NCI-H1092 (cell line): ENCODE measurements at places on chromosomes 6 and 20.
A peak's percentile ranks its signal among the peaks of the same experiment; 100 is the strongest.

DNA sequence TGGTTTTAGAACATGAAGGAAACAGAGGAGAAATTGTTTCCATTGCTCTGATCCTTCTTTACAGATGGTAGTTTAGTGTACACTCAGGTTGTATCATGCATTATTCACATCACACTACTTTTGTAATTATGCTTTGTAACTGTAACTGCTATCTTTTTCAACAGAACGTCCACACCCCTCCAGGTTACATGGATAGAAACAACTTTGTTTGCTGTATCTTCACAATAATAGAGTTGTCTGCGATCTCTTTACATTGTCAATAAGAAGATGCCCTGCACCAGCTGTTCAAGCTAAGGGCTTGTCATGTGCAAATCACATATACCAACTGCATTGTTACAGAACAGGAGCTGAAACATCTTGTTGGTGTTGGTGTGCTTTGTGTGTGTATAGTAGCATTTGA lies 67.9 kb upstream of the MAP7 start:
- no peak for DNase-seq

- DNase-seq = no peak
Observed at GRCh38 chr6:105886814-105887544, 199.2 kb upstream of the PRDM1 start.

GRCh38 chr6:81476881-81477280 lies 275.6 kb downstream of the TENT5A start:
- DNase-seq = no peak

- DNase-seq = no peak
Observed at GRCh38 chr6:107977283-107977682, 19.3 kb upstream of the SEC63 start.

DNA sequence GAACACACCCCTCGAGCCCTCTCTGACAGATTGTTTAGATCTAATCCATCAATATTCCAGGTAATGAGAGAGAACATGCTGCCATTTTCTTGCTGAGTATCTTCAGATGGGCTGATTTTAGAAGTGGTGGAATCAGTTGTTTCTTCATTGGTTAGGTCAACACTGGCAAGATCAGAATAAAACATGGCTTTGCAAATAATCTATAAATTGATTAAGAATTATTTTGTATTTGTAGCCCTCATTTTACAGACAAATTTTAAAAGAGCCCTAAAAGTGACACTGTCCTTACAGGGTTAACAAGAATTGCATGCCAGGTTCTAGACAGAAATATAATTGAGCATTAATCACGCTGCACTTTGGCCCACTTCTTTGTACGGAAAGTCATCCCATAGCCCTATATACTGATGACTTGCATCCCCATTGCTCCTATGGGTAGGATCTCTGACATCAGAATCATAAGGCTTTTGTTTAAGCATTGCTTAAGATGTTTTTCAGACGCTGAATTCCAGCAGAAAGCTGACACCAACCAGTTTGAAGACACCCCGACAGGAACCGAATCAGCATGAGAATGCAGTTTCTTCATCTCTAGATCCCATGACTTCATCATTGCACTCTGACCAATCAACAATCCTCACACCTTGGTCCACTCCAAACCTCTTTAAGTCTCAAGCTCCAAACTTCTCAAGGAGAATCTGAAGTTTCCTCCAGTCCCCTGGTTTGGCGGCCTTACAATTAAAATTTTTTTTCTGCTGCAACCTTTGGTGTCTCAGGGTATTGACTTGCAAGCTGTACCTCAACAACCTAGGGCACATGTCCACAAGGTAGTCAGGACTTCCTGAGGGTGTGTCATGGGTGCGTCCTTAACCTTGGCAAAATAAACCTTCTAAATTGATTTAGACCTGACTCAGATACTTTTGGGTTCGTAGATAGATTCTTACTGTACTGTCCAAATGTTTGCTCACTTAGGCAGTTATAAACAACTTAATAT lies 7.8 kb downstream of the TDP2 start:
- DNase-seq = no peak

DNA sequence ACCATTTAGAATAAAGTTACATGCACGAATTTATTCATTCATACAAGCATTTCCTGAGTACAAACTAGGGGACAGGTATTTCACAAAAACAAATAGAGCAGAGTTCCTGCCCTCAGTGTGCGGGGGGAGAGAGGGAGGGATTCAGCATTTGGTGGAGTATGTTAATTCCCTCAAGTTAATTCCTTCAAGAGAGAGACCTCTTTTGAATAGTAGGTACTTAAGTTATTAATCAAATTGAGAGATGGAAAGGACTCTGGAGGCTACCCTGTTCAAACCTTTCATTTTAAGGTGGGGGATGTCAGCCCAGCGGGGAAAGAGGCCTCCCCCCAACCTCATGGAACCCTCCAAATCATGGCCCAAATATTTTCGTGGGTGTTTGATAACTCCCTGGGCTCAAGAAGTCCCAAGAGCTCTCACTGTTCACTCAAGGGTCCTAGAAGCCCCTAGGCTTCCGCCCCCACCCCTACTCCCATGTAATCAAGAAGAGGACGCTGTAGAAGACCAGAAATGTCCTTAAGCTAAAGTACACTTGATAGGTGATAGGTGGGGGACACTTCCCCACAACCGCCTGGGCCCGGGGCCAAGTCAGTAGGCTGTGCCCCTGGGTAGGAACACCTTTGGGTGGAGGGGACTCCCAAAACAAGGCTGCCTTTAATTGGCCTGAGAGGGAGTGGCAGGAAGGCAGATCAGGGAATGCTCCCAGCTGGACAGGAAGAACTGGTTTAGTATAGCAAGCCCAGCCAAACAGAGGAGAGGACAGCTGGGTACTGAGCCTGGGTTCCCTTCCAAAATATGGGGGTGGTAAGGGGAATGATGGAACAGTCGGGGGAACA lies 2.9 kb downstream of the SDC4 start:
- no peak for DNase-seq

- DNase-seq = no peak
Observed at GRCh38 chr6:12058172-12058961, 46.3 kb downstream of the HIVEP1 start.

DNA sequence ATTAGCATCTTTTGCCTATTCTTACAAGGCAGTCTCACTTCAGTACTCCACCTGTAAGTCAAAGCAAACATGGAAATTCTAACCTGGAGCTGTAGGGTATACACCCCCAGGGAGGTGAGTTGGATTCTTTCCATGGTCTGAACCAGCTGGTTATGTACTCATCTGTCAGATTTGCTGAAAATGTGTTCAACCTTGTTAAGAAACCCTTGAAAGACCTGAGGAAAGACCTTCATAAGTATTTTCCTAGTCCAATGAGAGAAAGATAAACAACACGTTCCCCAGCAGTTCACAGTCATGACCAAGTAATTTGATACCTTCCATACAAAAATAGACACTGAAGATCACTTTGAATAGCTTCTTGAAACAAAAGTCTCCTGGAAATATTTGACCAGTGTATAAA lies 42.5 kb downstream of the ID4 start:
- DNase-seq = no peak

- no peak for DNase-seq
Observed at GRCh38 chr6:103177791-103178190, 1681.9 kb downstream of the HACE1 start.

GRCh38 chr6:32903952-32904351 lies 36.9 kb downstream of the HLA-DMB start:
- no peak for DNase-seq

- no peak for DNase-seq
Observed at GRCh38 chr6:26431258-26432172, 8.8 kb upstream of the BTN3A3 start.

DNA sequence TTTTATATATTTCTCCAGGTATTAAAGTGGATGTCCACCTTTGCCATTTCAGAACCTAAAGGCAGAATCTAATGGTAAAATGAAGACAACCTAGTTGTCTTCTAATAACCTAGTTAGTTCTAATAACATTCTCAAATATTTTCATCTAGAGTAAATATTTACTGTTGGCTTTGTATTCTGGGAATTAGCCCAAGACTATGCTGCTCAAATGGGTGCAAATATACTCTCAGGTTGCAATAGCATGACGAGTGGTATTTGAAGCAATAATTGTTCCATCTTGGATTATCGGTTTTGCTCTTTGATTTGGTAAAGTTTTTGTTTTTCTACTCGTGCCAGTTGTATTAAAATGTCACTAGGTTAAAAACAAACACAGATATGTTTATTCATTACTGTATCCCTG lies 21.0 kb upstream of the RSPH4A start:
- no peak for DNase-seq

- no peak for DNase-seq
Observed at GRCh38 chr6:162373192-162373591, 354.4 kb downstream of the PRKN start.

GRCh38 chr6:140036196-140036595 lies 661.7 kb upstream of the CITED2 start:
- DNase-seq = no peak

DNA sequence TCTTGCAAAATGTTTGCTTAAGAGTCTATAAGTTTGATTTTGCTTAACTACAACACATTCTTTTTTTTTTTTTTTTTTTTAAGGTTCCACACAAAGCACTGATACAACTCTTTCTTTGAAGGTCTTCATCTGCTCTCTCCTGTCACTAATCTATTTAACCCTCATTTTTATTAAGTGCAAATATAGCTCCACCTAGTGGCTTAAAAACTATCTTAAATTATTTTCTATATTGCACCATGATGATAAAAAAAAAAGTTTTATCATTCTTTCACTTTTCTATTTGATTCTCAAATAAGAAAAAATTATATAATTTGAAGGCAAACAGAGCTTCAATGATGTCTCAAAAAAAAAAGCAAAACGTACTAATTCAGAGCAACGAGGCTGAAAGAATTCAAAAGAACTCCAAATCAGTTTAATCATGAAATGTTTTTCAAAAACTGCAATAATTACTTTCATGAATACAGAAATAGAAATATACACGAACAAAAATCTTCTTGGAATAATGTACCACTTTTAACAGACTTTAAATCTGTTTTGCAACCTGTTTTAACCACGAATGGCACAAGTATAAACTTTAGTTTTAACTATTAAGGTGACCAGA lies 12.8 kb downstream of the ESF1 start:
- no peak for DNase-seq

DNA sequence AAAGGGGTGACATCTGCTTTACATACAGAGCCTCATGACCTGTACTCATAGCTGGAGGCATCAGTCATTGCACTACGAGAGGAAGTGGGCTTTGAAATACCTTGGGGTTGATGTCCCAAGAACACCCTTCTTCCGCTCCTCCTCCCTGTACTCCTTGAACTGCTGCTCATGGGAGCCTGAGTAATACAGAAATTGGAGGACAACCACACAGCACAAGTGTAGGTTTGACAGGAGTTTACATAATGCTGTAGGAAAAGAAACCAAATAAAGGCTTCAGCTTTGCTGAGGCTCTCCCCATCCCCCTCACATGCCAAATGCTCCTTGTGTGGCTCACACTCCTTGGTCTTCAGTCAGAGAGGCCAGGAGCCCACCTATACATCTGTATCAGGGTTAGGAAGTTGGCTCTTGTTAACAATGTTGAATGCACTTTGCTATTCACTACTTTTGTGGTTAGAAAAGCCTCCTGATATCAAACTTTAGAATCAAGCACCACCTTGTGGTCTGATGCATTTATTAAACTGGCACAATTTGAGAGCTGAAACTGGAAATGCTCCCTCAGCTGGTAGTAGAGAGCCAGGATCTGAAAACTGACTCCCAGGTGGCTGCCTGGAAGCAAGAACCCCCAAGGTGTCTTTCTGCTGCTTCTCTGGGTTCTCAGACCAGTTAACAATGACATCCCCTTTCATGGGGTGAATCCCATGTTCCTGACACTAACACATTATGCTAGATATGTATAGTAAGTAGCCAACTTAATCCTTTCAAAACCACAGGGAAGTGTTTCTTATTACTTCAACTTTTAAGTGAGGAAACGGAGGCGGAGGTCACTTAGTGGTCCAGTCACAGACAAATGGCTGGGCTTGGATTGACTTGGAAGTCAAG lies 56.2 kb upstream of the EDN1 start:
- DNase-seq = peak; percentile 14

GRCh38 chr6:33249732-33250630 lies 21.7 kb downstream of the VPS52 start:
- DNase-seq = no peak

DNA sequence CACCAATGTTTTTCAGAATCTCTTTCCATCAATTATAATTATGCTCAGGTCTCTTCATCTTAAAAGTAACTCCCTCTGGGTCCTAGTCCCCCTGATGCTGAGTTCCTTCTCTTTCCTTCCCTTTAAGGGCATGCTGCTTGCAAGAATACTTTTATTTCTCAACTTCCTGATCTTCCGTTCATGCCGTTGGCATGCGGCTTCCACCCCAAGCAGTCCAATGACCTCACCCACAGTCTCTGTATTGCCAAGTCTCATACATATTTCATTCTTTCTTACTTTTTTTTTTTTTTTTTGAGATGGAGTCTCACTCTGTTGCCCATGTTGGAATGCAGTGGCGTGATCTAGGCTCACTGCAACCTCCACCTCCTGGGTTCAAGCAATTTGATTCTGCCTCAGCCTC lies 83.5 kb downstream of the NDUFAF5 start:
- no peak for DNase-seq

- peak; percentile 81 for DNase-seq
Observed at GRCh38 chr6:28606424-28607391, 81.0 kb downstream of the GPX5 start.

- no peak for DNase-seq
Observed at GRCh38 chr6:138514860-138515540, 15.7 kb upstream of the NHSL1 start.

DNA sequence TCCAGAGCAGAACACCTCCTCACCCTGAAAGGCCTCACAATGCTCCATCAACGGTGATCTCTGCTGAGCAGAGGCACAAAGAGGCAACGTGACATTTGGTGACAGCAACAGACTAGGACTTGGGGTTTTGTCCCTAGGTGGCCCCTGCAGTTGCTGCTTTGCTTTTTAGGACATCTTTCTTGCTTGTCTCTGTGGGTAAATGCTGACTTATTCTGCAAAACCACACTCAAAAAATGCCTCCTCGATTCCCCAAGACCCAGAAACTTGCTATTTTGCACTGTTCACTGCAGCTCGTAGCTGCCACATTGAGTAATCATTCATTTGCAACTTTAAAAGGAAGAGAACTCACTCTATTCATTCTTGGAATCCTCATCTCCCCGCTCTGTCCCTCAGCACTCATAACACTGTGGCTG lies 209.9 kb downstream of the LY86 start:
- no peak for DNase-seq

DNA sequence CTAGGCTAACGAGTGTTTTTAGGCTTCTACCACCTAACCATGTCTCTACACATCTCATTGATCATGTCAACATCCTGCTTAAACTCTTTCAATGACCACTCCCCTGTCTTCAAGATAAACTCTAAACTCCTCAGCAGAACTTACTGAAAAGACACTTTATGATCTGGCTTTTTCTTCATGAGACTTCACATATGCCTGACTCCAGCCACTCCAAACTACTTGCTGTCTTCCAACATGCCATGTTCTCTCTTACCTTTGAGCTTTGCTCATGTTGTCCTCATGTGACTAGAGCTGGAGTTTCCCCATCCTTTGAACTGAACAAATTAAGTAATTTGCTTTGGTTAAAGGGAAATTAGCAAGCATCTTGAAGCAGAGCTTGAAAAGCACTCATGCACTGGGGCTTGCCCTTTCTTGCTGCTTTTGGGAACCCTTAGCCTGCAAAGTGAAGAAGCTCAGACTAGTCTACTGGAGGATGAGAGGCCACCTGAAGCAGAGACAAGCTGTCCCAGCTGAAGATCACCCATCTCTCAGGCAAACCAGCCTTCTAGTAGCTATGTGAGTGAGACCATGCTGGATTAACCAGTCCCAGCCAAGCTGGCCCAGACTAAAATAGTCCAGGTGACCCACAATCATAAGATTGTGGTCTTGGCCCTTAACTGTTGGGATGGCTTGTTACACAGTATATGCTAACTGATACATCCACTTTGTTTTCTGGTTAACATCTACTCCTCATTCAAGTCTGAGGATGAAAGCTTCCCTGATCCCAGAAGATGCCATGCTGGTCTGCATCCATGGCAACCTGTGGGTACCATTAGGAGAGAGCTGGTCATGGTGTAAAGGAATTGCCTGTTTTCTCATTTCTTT lies 235.8 kb downstream of the GMPR start:
- DNase-seq = no peak
